ENCODE measurements at places on chromosomes 1 and 21.

DNA sequence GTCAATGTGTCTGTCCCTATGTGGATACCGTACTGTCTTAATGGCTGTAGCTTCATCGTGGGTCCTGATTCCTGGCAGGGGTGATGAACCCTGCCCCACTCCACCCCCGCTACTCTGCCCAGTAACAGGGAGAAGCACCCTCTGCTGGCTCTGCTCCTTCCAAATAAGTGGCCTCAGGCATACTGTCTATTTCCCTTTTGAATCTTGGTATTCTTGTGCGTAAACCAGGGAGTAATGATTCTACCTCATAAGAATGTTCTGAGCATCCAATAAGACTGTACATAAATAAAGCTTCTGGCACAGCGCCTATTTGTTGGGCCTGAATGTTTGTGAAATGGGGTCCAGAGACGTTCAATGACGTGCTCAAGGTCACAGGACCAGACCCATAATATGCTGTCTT lies 35.2 kb upstream of the CTPS1 start:
- DNase-seq = no peak

GRCh38 chr1:76066394-76066793 lies 8.2 kb upstream of the ST6GALNAC3 start:
- no peak for DNase-seq

- DNase-seq = no peak
Measured at GRCh38 chr1:65063025-65063424, 85.0 kb upstream of the AK4 start.

- DNase-seq = no peak
Measured at GRCh38 chr1:48073798-48074530, 76.8 kb upstream of the TRABD2B start.

DNA sequence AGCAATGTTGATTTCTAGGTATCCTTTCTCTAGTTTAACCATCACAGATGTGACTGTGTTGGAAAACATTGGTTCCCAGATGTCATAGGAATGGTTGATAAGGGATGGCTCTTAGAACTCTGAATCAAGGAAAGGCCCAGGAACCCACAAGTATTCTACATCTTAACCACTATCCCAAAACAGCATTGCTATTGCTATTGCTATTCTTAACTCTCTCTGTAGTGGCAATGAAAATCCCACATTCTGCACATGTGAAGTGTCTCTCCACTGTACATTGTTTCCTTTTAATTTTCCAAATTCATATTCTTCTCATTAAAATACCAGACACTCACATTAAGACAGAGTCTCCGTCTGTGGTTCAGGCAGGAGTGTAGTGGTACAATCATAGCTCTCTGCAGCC lies 420.4 kb upstream of the RUNX1 start:
- no peak for DNase-seq

- DNase-seq = no peak
Measured at GRCh38 chr1:2981388-2981787, 39.9 kb upstream of the ACTRT2 start.

All from MM.1S (cell line).